Trophoblast cell (in vitro differentiated cells and primary cell): ENCODE measurements at places on chromosomes 1 and 21.

DNA sequence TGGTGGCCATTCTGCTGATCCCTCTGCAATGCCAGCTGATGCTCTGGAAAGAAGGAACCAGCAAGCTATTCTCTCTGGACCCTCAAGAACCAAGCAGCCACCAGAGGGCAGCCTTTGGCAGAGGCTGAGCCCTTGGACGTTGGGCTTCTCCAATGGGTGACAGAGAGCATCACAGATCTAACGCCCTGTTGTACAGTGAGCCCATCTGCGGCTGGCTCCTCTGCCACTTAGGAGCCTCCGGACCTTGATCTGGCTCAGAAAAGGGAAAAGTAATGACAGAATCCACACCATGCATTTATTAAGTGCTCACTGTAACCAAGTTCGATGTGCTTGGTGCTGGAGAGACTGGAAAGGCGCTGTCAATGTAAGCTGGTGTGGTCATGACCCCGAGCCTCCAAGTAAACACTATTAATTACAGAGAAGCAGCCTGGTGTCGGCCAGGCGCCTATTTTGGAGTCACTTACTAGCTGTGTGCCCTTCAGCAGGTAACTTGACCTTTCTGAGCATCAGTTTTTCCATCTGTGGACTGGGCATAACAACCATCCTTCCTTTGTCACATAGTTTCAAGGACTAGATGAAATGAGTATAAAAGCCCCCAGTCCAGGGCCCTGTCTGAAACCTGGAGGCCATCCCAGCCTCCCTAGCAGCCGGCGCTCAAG, 34.9 kb downstream of the ECE1 start:
- peaks cover 2% of the 10 kb centered on the region for H3K4me1 ChIP-seq
- no peaks in the 10 kb centered on the region for H3K27me3 ChIP-seq
- no peak overlapping the region for H3K27ac ChIP-seq
- H3K36me3 ChIP-seq, result peaks cover 10% of the 10 kb centered on the region
- peak; percentile 89 for DNase-seq

- no peaks in the 10 kb centered on the region for H3K4me1 ChIP-seq
- no peak overlapping the region for H3K4me3 ChIP-seq
- no peak for DNase-seq
- no peaks in the 10 kb centered on the region for H3K27me3 ChIP-seq
- H3K27ac ChIP-seq, result no peak overlapping the region
Measured at GRCh38 chr1:28897789-28898188, 16.6 kb upstream of the EPB41 start.

DNA sequence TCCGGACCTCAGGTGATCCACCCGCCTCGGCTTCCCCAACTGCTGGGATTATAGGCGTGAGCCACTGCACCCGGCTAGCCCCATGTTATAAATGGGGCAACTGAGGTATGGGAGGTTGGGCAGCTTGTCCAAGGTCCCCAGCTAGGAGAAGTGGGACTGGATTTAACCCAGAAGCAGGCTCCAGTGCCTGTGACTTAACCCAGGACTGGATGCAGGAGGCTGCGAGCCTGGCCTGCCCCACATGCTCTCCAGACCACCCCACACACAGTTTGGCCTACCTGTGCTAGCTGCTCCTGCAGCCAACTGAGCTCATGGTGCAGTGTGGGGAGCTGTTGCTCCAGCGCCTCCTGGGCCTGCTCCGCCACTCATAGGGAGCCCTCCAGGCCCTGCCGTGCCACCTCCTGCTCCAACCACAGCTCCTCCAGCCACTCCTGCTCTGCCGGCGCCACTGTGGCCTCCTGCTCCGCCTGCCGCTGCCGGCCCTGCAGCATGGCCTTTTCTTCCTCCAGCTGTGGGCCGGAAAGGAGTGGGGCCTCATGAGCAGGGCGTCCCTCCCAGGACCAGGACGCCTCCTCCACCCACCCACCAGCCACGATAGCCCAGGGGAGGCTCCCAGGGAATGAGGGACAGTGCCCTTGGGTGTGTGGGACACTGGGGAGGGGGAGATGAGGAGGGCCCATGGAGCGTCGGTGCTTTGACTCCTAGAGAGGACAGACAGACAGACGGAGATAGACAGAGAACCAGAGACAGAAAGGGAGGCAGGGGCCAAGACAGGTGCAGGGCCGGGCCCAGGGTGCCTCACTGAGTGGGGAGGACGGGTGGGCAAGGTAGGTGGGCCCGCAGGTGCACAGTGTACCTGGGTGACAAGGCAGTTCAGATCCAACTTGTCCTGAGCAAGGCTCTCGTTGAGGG, 12.4 kb upstream of the NBPF1 start:
- no peaks in the 10 kb centered on the region for H3K27me3 ChIP-seq
- peaks cover 60% of the 10 kb centered on the region for H3K36me3 ChIP-seq
- no peak for DNase-seq
- no peak overlapping the region for H3K27ac ChIP-seq
- no peak overlapping the region for H3K4me3 ChIP-seq
- peaks cover 3% of the 10 kb centered on the region for H3K4me1 ChIP-seq

GRCh38 chr1:156217871-156218270, 5.1 kb downstream of the PMF1 start:
- H3K4me3 ChIP-seq, result no peak overlapping the region
- no peak overlapping the region for H3K27ac ChIP-seq
- H3K27me3 ChIP-seq, result no peaks in the 10 kb centered on the region
- peaks cover 17% of the 10 kb centered on the region for H3K36me3 ChIP-seq
- peak; percentile 55 for DNase-seq

GRCh38 chr1:241536304-241536703, 4.1 kb downstream of the KMO start:
- no peak for DNase-seq
- no peaks in the 10 kb centered on the region for H3K36me3 ChIP-seq
- H3K27ac ChIP-seq, result no peak overlapping the region
- no peaks in the 10 kb centered on the region for H3K27me3 ChIP-seq
- no peaks in the 10 kb centered on the region for H3K4me1 ChIP-seq
- no peak overlapping the region for H3K4me3 ChIP-seq

DNA sequence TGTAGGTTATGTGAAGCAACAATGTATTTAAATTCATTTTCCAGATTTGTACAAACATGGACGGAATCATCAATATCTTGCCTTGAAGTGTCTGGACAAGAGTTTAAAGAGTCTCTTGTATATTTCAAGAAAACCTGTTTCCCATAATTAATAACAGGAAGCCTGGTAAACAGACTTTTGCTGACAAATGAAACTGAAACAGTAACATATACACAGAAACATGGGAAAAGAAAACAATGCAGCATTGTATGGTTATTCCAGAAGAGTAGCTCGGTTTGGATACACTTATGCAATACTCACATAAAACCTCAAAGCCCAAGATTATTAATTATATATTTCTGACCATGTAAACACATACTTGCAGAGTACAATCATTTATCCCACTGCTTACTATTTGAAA, 265.5 kb downstream of the PTPRC start:
- H3K4me3 ChIP-seq, result no peak overlapping the region
- H3K27me3 ChIP-seq, result no peaks in the 10 kb centered on the region
- DNase-seq, result no peak
- no peak overlapping the region for H3K27ac ChIP-seq

GRCh38 chr1:14968251-14968851, 185.2 kb upstream of the TMEM51 start:
- no peak overlapping the region for H3K4me3 ChIP-seq
- peak; percentile 67 for DNase-seq
- peak overlapping the region; percentile 71 for H3K27ac ChIP-seq

DNA sequence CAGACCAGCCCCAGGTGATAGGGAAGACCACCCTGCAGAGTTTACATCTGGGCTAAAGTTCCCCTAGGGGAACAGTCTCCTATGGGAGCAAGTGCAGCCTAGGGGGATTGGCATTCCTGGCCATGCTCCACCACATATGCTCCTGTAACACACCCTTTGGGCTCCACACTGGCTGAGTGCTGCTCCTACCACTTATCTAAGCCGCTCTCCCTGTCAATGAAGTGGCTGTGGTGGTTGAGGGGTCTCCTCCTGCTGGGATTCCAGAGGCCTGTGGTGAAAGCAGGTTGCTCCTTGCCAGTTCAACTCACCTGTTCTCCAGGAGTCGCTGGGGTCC, 51.1 kb downstream of the COL24A1 start:
- H3K27me3 ChIP-seq, result no peaks in the 10 kb centered on the region
- H3K36me3 ChIP-seq, result no peaks in the 10 kb centered on the region
- no peak overlapping the region for H3K27ac ChIP-seq
- no peak overlapping the region for H3K4me3 ChIP-seq
- no peaks in the 10 kb centered on the region for H3K4me1 ChIP-seq

GRCh38 chr1:51518586-51519047, 449 bp downstream of the EPS15 start:
- H3K36me3 ChIP-seq, result no peaks in the 10 kb centered on the region
- H3K27me3 ChIP-seq, result no peaks in the 10 kb centered on the region
- DNase-seq, result peak; percentile 78
- peaks cover 2% of the 10 kb centered on the region for H3K4me1 ChIP-seq
- H3K27ac ChIP-seq, result peak overlapping the region; percentile 98
- H3K4me3 ChIP-seq, result peak overlapping the region; percentile 98

DNA sequence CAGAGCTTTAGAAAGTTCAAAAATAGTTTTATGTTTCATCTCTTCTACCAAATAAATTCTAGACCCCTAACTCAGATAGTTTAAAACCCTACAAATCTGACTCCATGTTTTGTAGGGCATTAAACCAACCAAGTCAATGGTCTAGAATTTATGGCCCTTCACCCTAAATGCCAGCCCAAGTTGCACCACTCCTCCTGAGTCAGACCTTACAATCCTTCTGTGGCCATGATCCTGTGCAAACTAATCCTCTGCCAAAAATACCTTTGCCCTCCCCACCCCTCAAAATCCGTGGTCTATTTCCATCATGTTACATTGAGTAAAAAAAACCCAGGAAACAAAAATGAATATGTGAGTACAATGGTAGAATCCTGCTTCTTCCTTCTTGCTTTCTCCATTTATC, 179.3 kb downstream of the NR5A2 start:
- H3K4me1 ChIP-seq, result no peaks in the 10 kb centered on the region
- H3K4me3 ChIP-seq, result no peak overlapping the region
- H3K27me3 ChIP-seq, result no peaks in the 10 kb centered on the region
- no peak for DNase-seq
- H3K36me3 ChIP-seq, result no peaks in the 10 kb centered on the region
- no peak overlapping the region for H3K27ac ChIP-seq

DNA sequence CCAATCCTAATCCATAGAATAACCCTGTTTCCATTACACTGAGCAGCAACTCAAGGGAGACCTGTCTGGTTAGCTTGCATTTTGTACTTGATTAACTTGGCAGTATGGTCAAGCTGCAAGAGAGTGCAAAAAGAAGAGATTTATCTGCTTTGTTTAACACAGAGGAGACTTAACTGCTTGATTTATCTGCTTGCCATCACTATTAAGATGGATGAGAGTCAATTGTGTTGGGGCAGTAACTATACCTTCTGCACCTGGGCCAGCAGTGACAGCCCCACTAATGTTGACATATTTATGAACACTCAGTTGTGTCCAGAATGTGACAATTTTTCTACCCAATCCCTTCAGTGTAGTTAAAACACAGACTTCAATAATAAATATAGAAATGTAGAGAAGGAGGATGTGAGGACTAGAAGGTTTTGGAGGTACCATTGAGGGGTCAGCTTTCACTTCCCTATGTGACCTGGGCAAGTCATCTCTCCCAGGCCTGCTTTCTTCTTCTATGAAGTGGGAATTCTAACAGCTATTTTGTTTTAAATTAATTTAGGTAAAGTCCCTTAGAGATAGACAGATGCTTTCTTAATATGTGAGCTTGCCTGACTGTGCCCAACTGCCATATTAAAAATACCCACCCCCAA, 159.1 kb upstream of the KCNK2 start:
- H3K4me1 ChIP-seq, result no peaks in the 10 kb centered on the region
- H3K27me3 ChIP-seq, result no peaks in the 10 kb centered on the region
- H3K36me3 ChIP-seq, result no peaks in the 10 kb centered on the region
- H3K27ac ChIP-seq, result no peak overlapping the region
- H3K4me3 ChIP-seq, result no peak overlapping the region

GRCh38 chr1:169387399-169387798, 19.4 kb downstream of the BLZF1 start:
- H3K4me3 ChIP-seq, result no peak overlapping the region
- no peak for DNase-seq
- H3K4me1 ChIP-seq, result no peaks in the 10 kb centered on the region
- H3K36me3 ChIP-seq, result peaks cover 9% of the 10 kb centered on the region
- no peaks in the 10 kb centered on the region for H3K27me3 ChIP-seq
